Panc1 (cell line): ENCODE measurements at places on chromosomes 3 and 15. TPM values are rescaled to one million over a fixed set of nuclear protein-coding genes. Genes with fewer than 3 reads are reported as not detected.

Gene LNP1
- total RNA-seq, result 1.8 TPM

DNA sequence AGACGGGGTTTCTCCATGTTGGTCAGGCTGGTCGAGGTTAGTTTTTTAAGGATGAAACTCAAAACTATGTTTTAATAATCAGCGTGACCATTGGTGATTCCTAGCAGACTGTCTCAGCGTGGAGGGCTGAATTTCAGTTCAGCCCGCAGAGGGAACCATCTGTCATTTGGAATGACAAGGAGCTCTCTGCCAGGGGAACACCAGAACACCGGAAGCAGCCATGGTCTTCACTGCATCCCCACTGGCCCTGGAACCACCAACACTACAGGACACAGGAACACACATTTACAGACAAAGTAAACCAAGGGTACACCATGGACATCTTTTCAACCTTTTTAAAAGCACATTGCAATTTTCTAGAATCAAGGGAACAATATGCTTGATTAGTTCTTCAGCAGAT lies 424.7 kb downstream of the FHIT start:
- DNase-seq, result no peak

- no peak for DNase-seq
Observed at GRCh38 chr3:174440253-174440701, 418.9 kb upstream of the NAALADL2 start.

Gene ACTRT3
- 1.7 TPM for total RNA-seq

Gene SMCO1
- not detected for total RNA-seq

- no peak for DNase-seq
Observed at GRCh38 chr15:75456710-75457109, 5.2 kb upstream of the SIN3A start.

GRCh38 chr3:184261854-184262763 lies 756 bp upstream of the CAMK2N2 start:
- no peak for DNase-seq

Gene MYL3
- not detected for total RNA-seq

- no peak for DNase-seq
Observed at GRCh38 chr3:15903759-15904720, 106.3 kb upstream of the ANKRD28 start.

Gene ILDR1
- total RNA-seq, result not detected

Gene MYO9A
- 41.6 TPM for total RNA-seq

Gene KNL1
- total RNA-seq, result 28.9 TPM

GRCh38 chr3:194375473-194376240 lies 6.1 kb upstream of the LRRC15 start:
- DNase-seq, result no peak

GRCh38 chr3:168044049-168044448 lies 51.7 kb downstream of the GOLIM4 start:
- DNase-seq, result no peak

GRCh38 chr3:123071146-123071545 lies 4.3 kb downstream of the PDIA5 start:
- no peak for DNase-seq

Gene CLSTN2
- total RNA-seq, result 0.03 TPM

Gene ITGA11
- total RNA-seq, result 0.28 TPM

DNA sequence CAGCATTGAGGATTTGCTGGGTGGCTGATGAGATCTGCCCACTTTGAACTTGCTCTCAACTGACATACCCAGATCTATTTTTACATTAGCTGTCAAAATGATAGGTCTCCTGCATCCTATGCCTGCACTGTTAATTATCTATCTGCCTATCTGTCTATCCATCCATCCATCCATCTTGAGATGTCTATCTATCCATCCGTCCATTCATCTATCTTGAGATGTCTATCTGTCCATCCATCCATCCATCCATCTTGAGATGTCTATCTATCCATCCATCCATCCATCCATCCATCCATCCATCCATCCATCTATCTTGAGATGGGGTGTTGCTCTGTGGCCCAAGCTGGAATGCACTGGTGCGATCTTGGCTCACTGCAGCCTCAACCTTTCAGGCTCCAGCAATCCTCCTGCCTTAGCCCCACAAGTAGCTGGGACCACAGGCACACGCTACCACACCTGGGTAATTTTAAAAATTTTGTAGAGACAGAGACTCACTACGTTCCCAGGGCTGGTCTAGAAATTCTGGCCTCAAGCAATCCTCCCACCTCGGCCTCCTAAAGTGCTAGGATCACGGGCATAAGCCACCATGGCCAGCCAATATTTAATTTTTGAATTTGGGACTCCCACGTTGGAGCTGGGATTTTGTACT lies 159.4 kb upstream of the NSMCE3 start:
- no peak for DNase-seq

- DNase-seq, result no peak
Observed at GRCh38 chr3:30502742-30503073, 103.7 kb upstream of the TGFBR2 start.

GRCh38 chr3:154149286-154149685 lies 28.1 kb downstream of the ARHGEF26 start:
- no peak for DNase-seq

DNA sequence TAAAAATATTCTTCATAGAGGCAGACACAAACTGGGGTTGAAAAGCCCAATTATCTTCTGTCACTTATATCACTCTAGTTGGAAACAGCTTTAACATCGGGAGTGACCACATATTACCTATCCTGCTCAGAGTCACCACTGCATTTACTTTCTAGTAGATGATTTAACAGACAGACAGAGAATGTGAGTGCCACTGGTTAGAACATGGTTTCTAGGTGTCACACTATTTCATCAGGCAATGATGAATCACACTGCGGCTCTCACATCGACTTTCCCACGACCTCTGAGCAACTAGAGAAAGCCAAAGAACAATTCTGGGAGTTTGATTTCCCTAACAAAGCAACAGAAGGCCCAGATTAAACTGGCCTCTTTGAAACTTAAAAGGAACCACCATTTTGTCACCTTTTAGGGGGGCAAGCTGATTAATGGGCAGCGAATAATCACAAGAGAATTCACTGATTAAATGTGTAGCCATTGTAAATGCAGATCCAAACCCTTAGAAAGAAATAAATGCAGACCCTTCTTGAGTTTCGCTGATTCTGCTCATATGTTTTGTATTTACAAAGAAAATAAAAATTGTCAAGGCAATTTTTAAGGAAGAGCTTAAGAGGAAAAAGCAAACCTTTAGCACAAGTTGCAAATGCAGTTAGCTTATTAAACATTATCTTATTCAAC lies 112.6 kb upstream of the KBTBD8 start:
- no peak for DNase-seq

Gene OR5K2
- not detected for total RNA-seq

DNA sequence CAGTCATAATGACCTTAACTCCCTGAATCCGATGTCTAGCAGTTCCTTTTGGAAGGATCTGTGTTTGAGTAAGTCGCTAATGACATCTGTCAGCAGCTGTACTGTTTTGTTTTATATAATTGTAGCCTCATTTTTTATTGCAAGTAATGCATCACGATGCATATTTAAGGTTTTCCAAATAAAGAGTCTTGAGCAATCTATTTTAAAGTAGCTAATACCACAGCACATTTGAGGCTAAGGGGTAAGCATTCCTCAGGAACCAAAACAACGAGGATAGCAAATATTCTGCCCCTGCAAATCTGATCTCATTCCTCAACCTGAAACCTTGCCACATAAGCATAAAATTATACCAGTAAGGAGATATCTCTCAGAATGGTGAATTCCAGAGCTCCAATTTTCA lies 98.7 kb downstream of the TBC1D5 start:
- no peak for DNase-seq

DNA sequence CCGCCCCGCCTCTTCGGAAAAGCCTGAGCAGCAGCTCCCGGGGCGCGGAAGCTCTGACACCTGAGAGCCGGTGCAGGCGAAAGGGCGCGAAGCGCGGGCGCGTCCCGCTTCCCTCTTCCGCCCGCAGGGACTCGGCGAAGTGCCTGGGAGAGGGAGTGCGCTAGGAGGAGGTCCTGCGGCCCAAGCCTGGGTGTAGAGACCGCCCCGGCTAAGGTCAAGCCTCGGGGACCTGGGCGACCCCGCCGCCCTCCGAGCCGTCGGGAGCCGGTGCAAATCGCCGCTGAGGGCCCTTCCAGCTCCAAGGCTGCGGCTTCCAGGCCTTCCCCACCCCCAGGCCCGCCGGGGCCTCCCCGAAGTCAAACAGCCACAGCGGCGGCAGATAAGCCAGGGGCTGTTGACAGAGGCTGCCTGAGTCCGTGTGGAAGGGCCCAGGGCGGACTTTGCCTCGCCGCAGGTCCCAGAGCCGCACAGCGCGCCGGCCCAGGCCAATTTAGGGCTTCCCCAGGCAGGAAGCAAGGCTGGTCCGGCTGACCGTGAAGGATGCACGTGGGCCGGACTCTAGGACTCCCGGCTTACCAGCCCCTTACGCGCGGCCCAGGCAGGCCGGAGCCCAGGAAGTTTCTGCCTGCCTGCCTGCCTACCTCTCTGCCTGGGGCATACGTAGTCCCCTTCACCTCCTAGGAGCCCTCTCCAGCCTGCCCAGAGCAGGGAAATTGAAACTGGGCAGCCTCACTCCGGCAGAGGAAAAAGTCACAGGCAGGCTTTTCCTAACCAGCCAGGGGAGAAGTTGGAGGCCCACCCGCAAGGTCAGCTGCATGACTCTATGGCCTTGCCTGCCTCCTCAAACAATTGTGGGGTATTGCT lies 2.3 kb downstream of the ITPKA start:
- DNase-seq, result no peak

Gene ABHD17C
- total RNA-seq, result 16.3 TPM

Gene SPINK8
- not detected for total RNA-seq

Gene ISLR
- total RNA-seq, result 0.28 TPM

DNA sequence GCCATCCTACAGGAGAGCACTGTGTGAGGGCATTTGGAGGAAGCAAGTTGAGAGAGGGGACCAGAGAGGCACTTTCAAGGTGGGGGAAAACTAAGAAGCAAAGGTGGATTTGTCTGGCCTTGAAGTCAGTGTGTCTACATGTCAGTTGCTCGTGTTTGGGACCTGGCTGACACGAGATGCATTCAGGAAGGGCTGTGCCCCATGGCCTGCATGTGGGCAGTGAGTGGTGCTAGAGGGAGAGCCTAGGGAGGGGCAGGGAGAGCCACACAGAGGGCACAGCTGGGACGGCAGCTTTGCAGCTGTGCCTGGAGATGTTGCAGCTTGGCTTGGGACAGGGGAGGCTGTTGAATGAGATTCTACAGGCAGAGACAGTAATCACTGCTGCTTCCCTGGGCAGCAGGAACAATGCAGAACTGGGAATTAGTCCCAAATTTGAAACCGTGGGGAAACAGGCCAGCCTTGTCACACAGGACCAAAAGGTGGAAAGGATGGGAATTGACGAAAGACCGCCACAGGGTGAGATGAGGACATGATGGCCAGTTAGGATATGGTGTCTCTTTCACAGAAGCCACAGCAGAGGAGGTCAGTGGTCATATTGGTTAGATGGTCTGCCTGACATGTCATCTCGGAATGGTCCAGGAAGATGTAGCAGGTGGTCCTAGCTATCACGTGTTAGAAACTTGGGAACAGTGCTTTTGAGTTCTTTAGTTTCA lies 10.0 kb downstream of the SEC61A1 start:
- no peak for DNase-seq

DNA sequence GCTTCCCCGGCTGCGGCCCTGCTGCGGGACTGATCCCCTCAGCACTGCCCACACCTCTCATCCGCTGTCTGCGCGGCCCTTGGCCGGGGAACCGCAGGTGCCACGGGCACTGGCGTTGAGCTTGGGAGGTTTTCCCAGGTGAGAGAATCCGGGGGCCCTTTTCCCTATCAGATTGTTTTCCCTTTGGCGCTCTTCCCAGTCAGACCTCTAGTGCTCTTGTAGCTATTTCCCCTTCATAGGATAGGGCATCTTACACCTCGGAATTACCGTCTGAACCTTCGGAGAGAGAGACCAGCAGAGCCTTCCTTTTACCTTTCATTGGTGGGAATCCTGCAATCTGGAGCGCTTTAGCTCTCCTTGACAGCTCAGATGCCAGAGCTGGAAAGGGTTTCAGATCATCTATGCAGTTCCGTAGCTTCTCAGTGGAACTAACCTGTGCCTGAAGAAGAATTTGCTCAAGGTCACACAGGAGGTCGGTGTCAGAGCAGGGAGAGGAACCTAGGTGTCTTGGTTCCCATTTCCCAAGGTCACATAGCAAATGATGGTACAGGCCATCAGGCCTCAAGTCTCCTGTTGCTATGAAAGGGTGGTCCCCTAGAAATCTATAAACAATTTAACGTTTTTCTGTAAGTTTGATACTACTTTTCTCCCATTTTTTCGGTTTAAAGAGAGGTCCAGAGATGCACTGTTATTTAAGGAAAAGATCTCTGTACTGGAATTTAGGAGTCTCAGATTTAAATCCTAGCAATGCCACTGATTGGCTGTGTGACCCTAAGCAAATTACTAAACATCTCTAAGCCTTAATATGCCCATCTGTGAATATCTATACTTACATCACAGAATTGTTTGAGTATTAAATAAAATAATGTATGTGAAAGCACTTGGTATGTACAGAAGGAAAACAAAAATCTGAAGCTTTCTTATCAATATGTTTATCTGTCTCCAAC lies 916 bp downstream of the IDH3A start:
- DNase-seq, result no peak

GRCh38 chr3:113571360-113571759 lies 39.0 kb downstream of the SIDT1 start:
- no peak for DNase-seq

Gene COL8A1
- total RNA-seq, result 0.13 TPM

DNA sequence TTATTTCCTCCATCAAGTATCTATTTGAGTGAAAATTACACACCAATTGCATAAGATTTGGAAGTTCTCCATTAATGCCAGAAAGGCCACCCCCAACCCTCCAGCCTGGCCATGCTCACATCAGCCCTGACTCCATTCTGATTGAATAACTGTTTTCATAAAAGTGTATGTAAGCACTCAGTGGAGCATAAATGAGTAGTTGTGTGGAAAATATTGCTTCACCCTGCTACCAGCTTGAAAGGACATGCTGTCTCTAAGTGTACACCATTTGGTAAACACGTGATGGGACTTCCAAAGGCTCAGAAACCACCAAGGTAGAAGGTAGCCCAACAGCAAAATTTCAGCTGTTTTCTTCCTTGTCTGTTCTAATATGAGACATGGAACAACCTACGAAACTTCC lies 393.8 kb downstream of the ZNF385D start:
- no peak for DNase-seq

GRCh38 chr3:132332508-132332907 lies 15.3 kb downstream of the ACP3 start:
- DNase-seq, result no peak

- DNase-seq, result no peak
Observed at GRCh38 chr15:66654739-66655375, 47.2 kb upstream of the SMAD6 start.

Gene TGM5
- not detected for total RNA-seq

DNA sequence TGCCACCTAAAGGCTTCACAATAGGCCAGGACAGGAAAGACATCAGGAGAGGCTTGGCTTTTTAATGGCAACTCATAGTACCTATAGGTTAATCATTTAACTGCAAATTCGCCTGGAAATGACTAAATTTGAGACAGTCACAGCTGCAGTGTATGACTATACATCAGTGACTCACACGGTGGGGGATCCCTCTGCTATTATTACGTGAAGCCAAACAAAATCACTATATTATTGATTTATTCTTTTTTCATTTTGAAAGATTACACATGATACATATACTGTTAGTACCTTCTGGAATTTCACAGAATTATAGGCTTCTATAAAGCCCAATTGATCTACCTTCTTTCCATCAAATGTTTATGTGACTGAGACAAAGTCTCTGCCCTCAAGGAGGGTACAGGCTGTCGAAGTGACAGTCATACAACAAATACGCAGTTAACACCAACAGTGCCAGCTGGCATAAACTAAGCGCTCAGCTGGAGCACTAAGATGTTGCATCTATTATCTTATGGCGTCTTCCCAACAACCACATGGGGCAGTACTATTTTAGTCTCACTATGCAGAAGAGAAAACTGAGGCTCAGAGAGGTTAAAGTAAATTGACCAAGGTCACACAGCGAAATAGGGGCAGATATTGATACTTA lies 82.0 kb upstream of the LMOD3 start:
- no peak for DNase-seq

Gene PIERCE2
- total RNA-seq, result 2.8 TPM
